Nephron progenitor cell (in vitro differentiated cells): ENCODE measurements at places on chromosomes 5 and 9.

DNA sequence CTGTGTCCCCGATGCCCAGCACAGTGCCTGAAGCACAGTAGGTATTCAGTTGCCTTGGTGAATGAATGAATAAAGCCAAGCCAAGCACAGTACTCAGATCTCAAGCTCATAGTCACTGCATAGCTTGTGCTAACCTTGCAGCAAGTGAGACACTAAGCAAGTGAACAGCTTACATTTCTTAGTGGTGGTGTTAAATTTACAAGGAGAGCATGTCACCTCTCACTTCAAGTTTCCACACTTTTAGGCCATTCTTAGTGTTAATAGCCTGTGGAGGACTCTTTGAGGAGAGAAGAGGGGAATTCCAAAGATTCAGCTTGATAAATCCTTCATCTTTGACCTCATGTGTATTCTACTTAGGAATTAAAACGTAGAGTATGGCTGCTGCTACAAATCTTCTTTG lies 104.7 kb downstream of the C9orf152 start:
- no peak overlapping the region for H3K27ac ChIP-seq
- peaks cover 34% of the 10 kb centered on the region for H3K4me1 ChIP-seq
- no peak for DNase-seq
- peaks cover 9% of the 10 kb centered on the region for H3K27me3 ChIP-seq
- peaks cover 11% of the 10 kb centered on the region for H3K36me3 ChIP-seq
- H3K4me3 ChIP-seq: no peak overlapping the region

- H3K27me3 ChIP-seq: peaks cover 1% of the 10 kb centered on the region
- H3K36me3 ChIP-seq: no peaks in the 10 kb centered on the region
- no peak overlapping the region for H3K27ac ChIP-seq
- no peak for DNase-seq
- peaks cover 4% of the 10 kb centered on the region for H3K4me1 ChIP-seq
Observed at GRCh38 chr5:157718519-157718918, 12.7 kb upstream of the THG1L start.

DNA sequence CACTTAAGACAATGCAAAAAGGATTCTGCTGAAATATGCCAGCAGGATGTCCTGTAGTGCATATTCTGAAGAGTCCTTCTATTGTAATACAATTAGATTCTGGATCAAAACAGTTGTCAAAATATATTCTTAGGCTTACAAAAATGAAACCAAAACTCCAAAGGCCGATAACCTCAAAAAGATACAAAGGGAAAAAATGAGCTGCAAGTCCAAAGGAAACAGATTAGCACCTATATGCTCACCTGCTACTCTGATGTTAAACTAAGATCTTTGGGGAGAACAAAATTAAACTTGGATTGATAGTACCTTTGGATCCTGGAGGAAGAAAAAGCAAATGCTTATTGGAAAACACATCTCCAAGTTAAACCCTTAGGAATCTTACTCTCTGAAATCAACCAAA lies 397.1 kb downstream of the SPATA31D1 start:
- H3K36me3 ChIP-seq: peaks cover 1% of the 10 kb centered on the region
- no peaks in the 10 kb centered on the region for H3K4me1 ChIP-seq

- no peak for DNase-seq
- no peaks in the 10 kb centered on the region for H3K4me1 ChIP-seq
- H3K27me3 ChIP-seq: no peaks in the 10 kb centered on the region
- peaks cover 85% of the 10 kb centered on the region for H3K36me3 ChIP-seq
Observed at GRCh38 chr5:32600054-32600622, 14.8 kb downstream of the SUB1 start.

- H3K36me3 ChIP-seq: peaks cover 7% of the 10 kb centered on the region
- H3K4me3 ChIP-seq: no peak overlapping the region
- H3K27ac ChIP-seq: no peak overlapping the region
- DNase-seq: no peak
- peaks cover 40% of the 10 kb centered on the region for H3K4me1 ChIP-seq
Observed at GRCh38 chr9:133812077-133812868, 74.1 kb upstream of the SARDH start.
